ENCODE measurements at places on chromosomes 16 and 17.
A peak's percentile ranks its signal among the peaks of the same experiment; 100 is the strongest.

- no peak for DNase-seq
Measured at GRCh38 chr16:81018496-81018895, 11.5 kb downstream of the CENPN start.

GRCh38 chr17:75498726-75499213 lies 16.6 kb downstream of the CASKIN2 start:
- DNase-seq = no peak

DNA sequence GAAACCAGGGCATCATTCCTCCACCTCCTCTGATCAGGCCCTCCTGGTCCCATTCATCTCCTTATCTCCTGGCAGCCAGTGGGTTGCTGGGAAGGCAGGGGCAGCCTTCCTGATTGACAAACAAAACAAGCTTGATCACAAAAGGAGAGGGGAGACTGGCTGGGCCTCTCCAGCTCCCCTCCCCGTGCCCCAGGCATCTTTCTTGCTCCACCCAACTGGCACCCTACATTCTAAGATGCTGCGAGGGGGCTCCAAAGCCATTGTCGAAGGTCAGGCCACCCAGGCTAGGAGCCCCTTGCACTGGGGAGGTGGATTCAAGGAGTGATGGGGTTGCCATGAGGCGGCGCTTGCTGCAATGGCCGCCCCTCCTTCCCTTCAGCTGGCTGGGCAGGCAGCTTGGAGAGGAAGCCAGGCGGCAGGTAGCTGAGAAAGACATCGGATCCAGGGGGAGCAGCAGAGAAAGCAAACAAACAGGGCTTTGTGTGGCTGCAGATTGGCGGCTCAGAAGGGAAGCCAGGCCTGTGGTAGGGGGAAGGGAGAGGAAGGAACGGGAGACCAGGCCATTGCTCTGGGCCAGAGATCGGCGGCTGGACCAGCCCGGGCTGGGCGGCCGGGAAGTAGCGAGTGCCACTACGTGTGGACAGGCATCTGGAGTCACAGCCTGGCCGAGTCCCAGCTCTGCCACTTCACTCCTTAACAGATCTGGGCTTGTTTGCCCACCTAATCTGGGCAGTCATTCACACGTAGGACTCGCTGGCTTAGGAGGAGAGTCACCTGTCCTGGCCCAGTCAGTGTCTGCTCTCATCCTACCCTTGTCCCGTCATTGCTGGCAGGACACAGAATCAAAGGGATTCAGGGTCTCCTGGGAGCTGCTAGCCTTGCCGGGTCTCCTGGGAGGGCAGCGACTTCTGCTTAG lies 12.3 kb downstream of the RAI1 start:
- no peak for DNase-seq

DNA sequence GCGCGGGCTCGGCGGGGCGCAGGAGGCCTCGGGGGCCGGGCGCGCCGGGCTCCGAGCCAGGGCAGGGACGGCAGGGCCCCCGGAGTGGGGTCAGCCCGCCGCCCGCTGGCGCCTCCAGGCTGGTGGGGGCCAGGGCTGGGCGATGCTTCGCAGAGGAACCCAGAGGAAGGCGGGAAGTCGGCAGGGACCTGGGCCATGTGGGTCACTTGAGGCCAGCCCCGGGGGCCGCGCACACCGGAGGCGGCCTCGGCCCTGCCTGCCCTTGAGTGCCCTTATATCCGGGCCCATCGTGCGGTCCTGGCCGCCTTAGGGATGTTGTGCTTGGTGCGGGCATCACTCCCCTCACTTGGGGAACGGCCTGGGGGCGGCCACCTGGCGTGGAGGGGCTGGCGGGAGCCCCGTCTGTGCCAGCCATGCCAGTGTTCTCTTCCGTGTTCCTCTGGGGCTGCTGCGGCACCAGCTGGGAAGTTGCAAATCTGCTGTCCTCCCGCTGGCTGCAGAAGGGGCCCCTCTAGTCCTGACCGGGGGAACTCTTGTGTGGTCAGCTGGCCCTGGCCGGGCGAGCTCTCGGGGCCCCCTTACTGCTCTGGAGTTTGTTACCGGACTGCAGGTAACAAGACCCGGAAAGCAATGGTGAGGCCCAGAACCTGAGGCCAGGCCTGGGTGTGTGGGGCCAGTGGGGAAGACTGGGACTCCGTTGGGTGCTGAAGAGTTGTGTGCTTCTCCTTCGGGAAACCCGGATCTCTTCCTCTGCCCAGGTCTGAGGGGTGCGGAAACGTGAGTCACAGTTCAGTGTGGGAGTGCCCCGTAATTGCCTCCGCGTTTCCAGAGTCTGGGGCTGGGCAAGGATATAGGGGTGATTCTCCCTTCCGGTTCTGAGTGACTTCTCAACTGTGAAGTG lies 849 bp downstream of the CAPN15 start:
- peak; percentile 46 for DNase-seq

DNA sequence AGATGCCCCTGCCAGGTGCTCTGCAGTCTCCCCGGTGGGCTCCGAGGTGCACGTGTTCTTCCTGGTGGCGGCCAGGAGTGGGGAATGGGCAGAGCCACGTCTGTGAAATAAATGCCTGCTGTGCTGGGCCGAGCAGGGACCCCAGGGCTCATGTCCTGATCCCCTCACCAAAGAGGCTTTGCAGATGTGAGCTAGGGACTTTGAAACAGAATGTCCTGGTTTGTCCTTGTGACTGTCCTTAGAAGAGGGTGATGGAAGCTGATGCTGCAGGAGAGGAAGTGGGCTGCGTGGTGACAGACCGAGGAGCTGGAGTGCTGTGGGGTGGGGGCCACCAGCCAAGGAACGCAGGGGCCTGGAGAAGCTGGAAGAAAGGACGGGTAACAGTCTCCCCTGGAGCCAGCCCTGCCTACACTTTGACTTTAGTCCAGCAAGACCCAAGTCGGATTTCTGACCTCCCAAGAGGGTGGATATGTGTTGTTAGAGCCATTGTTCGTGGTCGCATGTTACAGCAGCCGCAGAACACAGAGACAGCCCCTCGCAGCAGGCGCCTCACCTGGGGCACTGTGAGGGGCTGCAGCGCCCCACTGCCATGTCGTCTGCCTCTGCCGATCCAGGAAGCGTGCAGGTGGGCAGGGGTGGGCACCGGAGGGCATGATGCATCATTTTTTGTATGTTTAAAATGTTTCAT lies 217.9 kb upstream of the CIBAR2 start:
- DNase-seq = no peak

DNA sequence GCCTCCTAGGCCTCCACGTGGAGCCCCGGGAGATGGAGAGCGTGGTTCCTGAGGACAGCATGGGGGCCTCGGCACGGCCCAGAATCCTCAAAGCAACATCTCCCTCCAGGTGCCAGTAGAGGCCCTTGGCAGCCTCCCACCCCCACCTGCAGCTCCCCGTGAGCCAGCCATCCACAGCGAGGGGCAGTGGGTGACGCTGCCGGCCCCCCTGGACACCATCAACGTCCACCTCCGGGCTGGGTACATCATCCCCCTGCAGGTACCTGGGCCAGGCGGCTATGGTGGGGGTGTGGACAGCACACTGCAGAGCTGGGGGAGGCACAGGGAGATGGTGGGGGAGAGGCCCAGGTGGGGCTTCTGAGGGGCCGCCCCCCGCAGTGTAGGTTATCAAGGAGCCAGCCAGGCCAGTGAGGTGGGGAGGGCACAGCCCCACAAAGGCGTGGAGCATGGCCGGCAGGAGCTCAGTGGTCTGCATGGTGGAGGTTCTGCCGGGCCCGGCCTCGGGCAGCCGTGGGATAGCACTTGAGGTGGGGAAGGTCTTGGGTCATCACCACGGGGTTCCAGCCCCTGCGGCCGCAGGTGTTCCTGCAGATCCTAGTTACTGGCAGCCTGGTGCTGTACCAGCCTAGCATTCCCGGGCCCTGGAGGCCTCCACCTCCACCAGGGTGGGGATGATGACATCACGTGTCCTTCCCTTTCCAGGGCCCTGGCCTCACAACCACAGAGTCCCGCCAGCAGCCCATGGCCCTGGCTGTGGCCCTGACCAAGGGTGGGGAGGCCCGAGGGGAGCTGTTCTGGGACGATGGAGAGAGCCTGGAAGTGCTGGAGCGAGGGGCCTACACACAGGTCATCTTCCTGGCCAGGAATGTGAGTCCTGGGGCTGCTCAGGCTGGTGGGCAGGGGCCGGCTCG lies 16.4 kb downstream of the GAA start:
- DNase-seq = no peak

- no peak for DNase-seq
Measured at GRCh38 chr17:72287586-72287985, 166.8 kb downstream of the SOX9 start.

GRCh38 chr16:17296431-17296830 lies 174.3 kb downstream of the XYLT1 start:
- DNase-seq = no peak

- no peak for DNase-seq
Measured at GRCh38 chr17:4214157-4214556, 49.6 kb downstream of the ANKFY1 start.

- DNase-seq = no peak
Measured at GRCh38 chr17:37662353-37662752, 19.1 kb upstream of the DDX52 start.

DNA sequence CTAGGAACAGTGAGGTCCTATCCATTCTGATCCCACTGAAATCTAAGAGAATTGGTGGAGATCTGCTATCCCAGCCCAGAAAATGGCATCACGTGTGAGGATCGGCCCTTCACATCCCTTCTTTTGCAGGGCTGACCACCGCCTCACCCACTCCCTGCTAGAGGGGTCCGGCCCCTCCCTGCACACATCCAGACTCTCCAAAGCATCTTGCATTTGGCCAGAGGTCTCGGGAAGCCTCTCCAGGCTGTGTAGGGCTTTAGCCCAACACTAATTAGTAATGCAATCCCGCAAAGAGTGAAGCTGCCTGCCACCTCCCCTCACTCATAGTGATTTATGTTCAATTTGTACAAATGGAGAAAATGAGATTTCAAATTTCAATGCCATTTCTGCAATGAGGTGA lies 434.4 kb upstream of the ZFHX3 start:
- no peak for DNase-seq

DNA sequence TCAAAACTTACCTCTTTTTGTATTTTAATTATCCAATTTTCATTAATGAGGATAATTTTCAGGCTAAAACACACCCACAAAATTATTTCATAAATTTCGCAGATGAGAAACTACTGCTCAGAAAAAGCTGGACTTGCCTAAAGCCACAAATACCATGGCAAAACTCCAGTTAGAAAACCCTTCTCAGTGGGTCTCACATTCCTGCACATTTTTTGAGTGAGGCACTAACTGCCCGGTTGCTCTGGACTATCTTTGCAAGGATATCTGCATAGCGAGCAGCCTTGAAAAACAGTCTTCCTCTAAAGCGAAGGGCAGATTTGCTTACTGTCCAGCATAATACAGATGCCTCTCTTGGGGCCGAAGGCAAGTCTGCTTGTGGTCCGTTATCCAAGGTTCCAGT lies 9.8 kb downstream of the MPHOSPH6 start:
- no peak for DNase-seq

DNA sequence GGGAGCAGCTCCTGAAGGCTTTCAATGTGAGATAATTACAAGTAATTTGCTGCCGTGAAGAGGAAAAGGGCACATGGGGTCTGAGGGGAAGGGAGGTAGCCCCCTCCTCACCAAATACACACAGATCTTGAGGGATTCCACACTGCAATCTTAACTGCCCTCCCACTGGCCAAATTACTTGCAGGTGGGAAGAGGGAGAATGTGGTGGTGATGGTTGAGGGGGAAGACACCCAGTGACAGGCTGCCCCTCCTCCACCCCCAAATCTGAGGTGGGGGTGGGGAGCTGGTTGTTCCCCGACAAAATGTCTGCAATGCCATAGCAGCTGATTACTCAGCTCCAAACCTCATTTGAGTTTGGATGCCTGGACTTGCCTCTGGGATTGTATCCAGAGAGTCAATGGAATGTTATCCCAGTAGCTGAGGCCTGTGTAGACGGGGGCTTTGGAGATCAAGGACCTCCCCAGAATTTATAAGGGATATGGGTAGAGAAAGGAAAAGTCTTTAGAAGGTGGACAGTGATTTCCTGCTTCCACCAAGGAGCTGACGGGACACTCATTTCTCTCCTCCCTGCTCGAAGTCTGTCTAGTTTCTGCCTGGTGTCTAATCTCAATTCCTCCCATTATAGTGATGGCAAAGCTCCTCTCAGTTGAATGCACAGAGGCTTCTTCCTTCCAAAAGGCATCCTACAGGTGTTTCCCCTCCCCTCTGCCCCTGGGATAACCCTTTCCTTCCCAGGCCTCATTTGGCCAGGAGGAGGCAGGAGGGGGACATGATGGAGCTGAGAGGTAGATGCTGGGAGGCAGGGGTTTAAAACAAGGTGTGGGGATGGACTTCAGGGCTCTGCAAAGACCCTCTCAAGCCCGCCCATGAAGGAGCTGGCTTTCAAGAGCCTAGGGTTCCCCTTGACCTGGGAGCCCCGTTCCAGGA lies 8.7 kb downstream of the DLX4 start:
- DNase-seq = no peak

Data from activated T-cell treated with anti-CD3 and anti-CD28 coated beads, Interleukin-2, amount 50 U/mL, for 72 hours (primary cell).